CD4-positive, alpha-beta memory T cell (primary cell): ENCODE measurements at places on chromosomes 3 and 15. TPM values are rescaled to one million over a fixed set of nuclear protein-coding genes. Genes with fewer than 3 reads are reported as not detected.

DNA sequence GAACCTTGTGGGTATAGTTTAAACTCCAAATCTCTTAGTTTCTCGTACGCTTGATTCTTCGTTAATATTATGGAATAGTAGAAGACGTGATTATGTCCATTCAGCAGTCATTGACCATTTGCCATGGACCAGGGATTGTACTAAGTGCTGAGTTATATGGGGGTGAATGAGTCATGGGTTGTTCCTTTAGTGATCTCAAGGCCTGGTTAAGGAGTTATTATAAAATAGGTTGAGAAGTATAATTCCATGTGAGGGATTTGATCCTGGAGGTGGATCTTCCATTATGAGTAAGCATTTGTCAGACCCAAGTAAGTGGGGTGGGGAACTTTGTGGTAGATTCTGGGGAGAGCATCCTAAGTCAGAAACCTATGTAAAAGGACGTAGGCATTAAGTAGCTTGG, 15.4 kb downstream of the NR2C2 start:
- peaks cover 22% of the 10 kb centered on the region for H3K4me1 ChIP-seq
- no peak for DNase-seq
- no peak overlapping the region for H3K27ac ChIP-seq
- no peak overlapping the region for H3K4me3 ChIP-seq

- no peaks in the 10 kb centered on the region for H3K27me3 ChIP-seq
- no peaks in the 10 kb centered on the region for H3K36me3 ChIP-seq
- H3K4me3 ChIP-seq = no peak overlapping the region
- H3K27ac ChIP-seq = no peak overlapping the region
- no peak for DNase-seq
These were observed 57.4 kb downstream of the ETFA start for GRCh38 chr15:76253691-76254473.

DNA sequence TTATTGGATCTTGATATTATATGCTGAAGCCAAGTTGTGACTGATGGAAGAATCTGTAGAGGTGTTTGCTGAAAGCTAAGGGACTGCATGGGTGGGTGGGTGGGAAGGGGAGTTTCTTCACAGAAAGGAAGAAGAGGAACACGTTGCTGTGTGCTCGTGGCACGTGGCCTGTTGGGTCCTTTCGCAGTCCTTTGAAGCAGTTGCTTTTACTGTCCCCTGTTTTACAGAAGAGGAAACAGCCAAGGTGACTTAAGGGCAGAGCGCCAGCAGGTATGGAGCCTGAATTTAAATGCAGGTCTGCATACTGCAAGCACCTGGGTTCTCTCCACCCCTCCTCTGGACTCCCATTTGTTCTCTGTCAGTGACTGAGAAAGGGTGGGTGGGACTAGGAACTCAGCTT, 59.4 kb upstream of the PRR23C start:
- no peak for DNase-seq
- H3K27ac ChIP-seq = no peak overlapping the region
- no peaks in the 10 kb centered on the region for H3K4me1 ChIP-seq
- H3K4me3 ChIP-seq = no peak overlapping the region
- H3K27me3 ChIP-seq = no peaks in the 10 kb centered on the region
- no peaks in the 10 kb centered on the region for H3K36me3 ChIP-seq

DNA sequence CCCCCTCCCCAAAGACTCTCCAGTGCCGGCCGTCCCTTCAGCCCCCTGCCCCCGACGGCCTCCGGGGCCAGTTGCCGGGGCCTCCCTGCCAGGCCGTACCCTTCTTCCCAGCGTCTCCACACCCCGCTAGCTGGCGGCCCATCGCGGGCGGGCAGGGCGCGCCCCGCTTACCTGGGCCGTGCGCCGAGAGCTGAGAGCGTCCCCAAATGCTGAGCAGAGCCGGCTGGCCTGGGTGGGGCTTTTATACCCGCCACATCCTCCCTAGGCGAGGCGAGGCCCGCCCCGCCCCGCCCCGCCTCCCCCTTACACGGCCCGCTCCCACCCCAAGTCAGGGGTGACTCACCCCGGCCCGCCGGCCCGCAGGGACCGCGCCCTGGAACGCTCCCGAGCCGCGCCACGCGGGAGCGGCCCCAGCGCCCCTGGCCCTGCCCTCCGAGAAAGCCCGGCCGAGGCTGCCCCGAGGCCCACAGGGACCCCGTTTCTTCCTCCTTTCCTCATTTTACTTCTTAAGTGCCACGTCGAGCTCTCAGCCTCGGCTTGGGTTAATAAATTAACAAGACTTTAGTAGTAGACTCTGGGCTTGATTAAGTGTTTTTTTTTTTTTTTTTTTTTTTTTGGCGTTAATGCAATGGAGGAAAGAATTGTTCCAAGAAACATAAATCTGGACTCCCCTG, at the start of gene ANXA2:
ANXA2 (minus strand) TSS at position 215 of the 674 bp plus-strand sequence. CDS start 11,911 bp downstream, outside the sequence.
- H3K27me3 ChIP-seq = no peaks in the 10 kb centered on the region
- peak within 1 kb of the TSS; percentile 75 for H3K27ac ChIP-seq
- H3K4me1 ChIP-seq = peaks cover 60% of the 10 kb centered on the region
- no peaks in the 10 kb centered on the region for H3K36me3 ChIP-seq
- peak within 1 kb of the TSS; percentile 86 for H3K4me3 ChIP-seq

GRCh38 chr3:142628801-142629200, 32.6 kb downstream of the PLS1 start:
- H3K4me3 ChIP-seq = no peak overlapping the region
- H3K4me1 ChIP-seq = no peaks in the 10 kb centered on the region
- no peak overlapping the region for H3K27ac ChIP-seq
- no peaks in the 10 kb centered on the region for H3K27me3 ChIP-seq

GRCh38 chr15:87496109-87496508, 760.4 kb downstream of the NTRK3 start:
- H3K4me3 ChIP-seq = no peak overlapping the region
- no peaks in the 10 kb centered on the region for H3K36me3 ChIP-seq
- H3K4me1 ChIP-seq = no peaks in the 10 kb centered on the region
- DNase-seq = no peak
- no peak overlapping the region for H3K27ac ChIP-seq

GRCh38 chr15:101188637-101189408, 63.0 kb downstream of the CHSY1 start:
- H3K4me1 ChIP-seq = peaks cover 34% of the 10 kb centered on the region
- DNase-seq = no peak
- no peak overlapping the region for H3K27ac ChIP-seq
- no peaks in the 10 kb centered on the region for H3K27me3 ChIP-seq
- no peak overlapping the region for H3K4me3 ChIP-seq

GRCh38 chr15:73522011-73522410, 79.0 kb downstream of the REC114 start:
- no peaks in the 10 kb centered on the region for H3K27me3 ChIP-seq
- H3K4me1 ChIP-seq = no peaks in the 10 kb centered on the region
- H3K36me3 ChIP-seq = no peaks in the 10 kb centered on the region
- H3K4me3 ChIP-seq = no peak overlapping the region
- H3K27ac ChIP-seq = no peak overlapping the region

DNA sequence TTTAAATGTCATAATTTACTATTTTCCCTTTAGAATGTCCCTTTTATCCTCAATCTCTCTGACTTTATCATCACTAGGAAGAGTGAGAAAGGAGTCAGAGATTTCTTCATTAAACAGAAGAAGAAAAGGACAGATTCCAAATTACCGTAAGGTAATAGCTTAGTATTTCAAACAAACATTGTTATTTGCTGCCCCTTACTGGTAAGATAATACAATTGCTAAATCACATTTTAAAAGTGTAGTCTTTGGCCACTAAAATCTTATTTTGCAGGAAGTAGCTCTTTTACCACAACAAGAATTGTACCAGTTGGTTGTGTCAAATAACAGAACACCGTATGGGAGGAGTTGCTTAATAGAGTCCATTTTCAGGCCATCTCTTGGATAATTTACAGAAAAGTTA, 53.7 kb downstream of the CGGBP1 start:
- no peak overlapping the region for H3K4me3 ChIP-seq
- no peaks in the 10 kb centered on the region for H3K27me3 ChIP-seq
- DNase-seq = no peak
- no peak overlapping the region for H3K27ac ChIP-seq

DNA sequence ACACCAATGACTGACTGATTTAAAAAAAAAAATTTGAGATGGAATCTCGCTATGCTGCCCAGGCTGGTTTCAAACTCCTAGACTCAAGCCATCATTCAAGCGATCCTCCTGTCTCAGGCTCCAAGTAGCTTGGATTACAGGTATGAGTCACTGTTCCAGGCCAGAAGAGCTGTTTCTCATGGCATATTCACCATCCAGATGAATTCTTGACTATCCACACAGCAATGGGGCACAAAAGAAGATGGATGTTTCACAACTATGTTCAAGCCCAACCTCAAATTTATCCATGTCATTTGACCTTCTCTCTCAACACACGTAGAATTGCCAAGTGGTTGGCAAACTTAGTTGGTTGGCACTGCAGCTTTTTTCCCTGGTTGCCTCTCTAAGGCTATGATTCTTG, 40.6 kb downstream of the PRICKLE2 start:
- H3K36me3 ChIP-seq = no peaks in the 10 kb centered on the region
- no peaks in the 10 kb centered on the region for H3K4me1 ChIP-seq
- no peaks in the 10 kb centered on the region for H3K27me3 ChIP-seq
- no peak for DNase-seq
- H3K4me3 ChIP-seq = no peak overlapping the region
- H3K27ac ChIP-seq = no peak overlapping the region

DNA sequence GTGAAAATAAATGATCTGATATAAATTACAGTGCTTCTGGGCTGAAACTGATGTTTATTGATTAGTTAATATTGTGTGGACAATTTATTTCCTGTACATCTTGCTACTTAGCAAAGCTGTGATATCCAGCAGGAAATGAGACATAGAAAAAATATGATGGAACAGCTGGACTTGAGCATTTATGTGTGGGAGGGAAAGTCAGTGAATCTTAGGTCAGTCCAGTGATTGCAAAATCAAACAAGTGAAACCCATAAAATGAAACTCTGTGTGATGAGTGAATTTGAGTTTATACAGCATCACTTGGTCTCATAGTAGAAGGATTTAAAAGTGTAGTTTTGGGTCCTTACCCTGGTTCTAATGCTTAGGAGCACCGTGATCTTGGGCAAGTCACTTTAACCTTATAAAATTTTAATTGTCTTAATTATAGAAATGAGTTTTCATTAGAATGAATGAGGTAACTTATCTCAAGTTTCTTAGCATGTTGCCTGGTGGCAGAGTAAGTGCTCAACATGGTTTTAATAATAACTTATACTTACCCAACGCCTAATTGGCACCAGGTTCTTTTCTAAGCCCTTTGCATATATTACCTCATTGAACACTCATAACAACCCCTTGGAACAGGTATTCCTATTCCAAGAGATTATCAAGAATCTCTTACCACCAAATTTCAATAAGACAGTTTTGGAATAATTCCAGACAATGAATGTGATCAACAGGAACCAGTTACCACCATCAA, 194.6 kb downstream of the ADAMTSL3 start:
- DNase-seq = no peak
- H3K27me3 ChIP-seq = no peaks in the 10 kb centered on the region
- H3K4me1 ChIP-seq = no peaks in the 10 kb centered on the region
- H3K27ac ChIP-seq = no peak overlapping the region

The TJP1 gene
- total RNA-seq = not detected

The ABHD6 gene
- 5.1 TPM for total RNA-seq

The SAMMSON gene
- not detected for total RNA-seq

The CCR3 gene
- 0.55 TPM for total RNA-seq

The ADCY5 gene
- total RNA-seq = not detected
